Hematopoietic multipotent progenitor cell treated with erythropoietin and hydrocortisone succinate and interleukin-3 and kit ligand, for 15 days (in vitro differentiated cells): ENCODE measurements at places on chromosomes 4 and X.

DNA sequence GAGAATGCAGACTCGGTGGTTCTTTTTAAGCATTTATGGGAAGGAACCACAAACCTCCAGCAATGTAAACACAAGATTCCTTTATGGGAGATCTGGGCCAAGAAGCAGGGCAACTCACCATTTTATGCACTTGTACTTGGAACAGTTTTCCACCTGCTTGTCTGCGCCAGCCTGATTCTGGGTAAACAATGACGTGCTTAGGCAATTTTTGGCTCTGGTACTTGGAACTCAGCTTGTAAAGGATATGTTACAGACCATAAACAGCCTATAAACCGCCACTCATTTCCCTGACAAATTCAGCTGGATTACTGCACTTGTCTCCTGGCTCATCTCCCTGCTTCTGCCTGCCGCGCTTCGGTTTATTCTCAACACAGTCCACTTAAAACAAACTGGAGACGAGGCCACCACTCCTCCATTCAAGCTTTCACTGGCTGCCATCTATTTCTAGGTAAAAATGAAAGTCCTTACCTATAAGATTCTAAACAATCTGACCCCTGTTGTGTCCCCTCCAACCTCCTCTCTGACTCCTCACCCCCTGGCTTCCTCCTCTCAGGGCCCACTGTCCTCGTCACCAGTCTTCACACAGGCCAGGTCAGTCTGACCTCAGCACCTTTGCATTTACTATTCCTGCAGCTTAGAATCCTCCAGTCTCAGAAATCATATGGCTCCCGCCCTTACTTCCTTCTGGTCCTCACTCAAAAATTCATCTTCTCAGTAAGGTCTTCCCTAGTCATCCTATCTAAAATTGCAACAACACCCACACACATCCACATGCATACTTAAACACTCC is 205.9 kb upstream of the GALNT7 start:
- no peak for DNase-seq

GRCh38 chrX:156004256-156004655 is 6.8 kb downstream of the IL9R start:
- no peak for DNase-seq

GRCh38 chr4:8537041-8537461 is 43.1 kb upstream of the GPR78 start:
- no peak for DNase-seq

GRCh38 chrX:81229229-81229628 is 27.3 kb downstream of the SH3BGRL start:
- DNase-seq: peak; percentile 60

DNA sequence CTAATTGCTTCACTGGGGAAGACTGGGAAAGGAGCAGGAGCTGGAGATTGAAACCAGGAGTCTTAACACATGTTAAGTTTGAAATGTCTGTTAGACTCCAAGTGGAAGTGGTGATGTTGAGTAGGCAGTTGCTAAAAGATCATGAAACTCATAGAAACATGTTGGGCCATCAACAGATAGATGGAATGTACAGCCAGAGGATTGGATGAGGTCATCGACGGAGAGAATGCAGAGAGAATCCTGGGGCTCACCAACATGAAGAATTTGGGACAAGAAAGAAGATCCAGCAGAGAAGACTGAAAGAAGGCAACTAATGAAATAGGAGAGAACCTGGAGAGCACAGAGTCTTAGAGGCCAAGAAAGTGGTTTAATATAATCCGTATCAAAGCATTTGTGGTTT is 19.4 kb upstream of the TSPAN5 start:
- DNase-seq: no peak
